WTC11 (cell line): ENCODE measurements at places on chromosomes 12 and 14. TPM values are rescaled to one million over a fixed set of nuclear protein-coding genes. Genes with fewer than 3 reads are reported as not detected.
A peak's percentile ranks its signal among the peaks of the same experiment; 100 is the strongest.

DNA sequence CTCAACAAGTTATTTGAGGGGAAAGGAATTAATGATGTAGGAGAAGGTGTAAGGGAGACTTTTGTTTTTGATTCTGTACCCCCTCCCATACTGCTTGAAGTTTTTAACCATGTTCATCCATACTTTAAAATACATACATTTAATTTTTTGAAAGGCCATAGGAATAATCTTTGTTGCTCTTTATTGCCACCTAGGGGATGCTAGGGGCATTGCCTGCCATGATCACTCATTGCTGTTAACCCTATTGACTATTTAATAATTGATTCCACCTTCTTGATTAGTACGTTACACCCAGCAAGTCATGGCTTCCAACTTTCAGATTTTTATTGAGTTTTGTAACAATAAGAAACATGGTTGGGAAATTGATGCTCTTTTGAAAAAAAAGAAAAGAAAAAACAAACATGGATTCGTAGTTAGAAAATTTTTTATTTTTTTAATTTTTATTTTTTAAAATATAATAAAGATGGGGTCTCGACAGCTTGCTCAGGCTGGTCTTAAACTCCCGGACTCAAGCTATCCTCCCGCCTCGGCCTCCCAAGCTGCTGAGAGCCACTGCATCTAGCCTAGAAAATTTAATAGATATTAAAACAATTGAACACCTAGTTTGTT is 8.5 kb upstream of the PRKAB1 start:
- H3K27me3 ChIP-seq, result peaks cover 14% of the 10 kb centered on the region
- DNase-seq, result peak; percentile 38
- H3K36me3 ChIP-seq, result no peaks in the 10 kb centered on the region; the same call in 1 of the 2 replicates
- H3K4me3 ChIP-seq, result no peak overlapping the region
- no peak overlapping the region for H3K27ac ChIP-seq
- H3K4me1 ChIP-seq, result no peaks in the 10 kb centered on the region

Gene TROAP
- 78.5 to 89.2 TPM (median 80.0 TPM) in 3 replicates for total RNA-seq

GRCh38 chr12:88993651-88994050 is 358.6 kb downstream of the DUSP6 start:
- peaks cover 10% of the 10 kb centered on the region for H3K4me1 ChIP-seq
- no peak for DNase-seq
- H3K27me3 ChIP-seq, result no peaks in the 10 kb centered on the region
- H3K27ac ChIP-seq, result no peak overlapping the region
- no peak overlapping the region for H3K4me3 ChIP-seq

GRCh38 chr14:52005625-52006024 is 16.3 kb downstream of the RTRAF start:
- no peaks in the 10 kb centered on the region for H3K27me3 ChIP-seq
- H3K36me3 ChIP-seq, result peaks cover 81% of the 10 kb centered on the region
- no peak overlapping the region for H3K27ac ChIP-seq
- H3K4me3 ChIP-seq, result no peak overlapping the region

Gene LYZ
- total RNA-seq, result 1.0 to 1.5 TPM (median 1.1 TPM) in 3 replicates

DNA sequence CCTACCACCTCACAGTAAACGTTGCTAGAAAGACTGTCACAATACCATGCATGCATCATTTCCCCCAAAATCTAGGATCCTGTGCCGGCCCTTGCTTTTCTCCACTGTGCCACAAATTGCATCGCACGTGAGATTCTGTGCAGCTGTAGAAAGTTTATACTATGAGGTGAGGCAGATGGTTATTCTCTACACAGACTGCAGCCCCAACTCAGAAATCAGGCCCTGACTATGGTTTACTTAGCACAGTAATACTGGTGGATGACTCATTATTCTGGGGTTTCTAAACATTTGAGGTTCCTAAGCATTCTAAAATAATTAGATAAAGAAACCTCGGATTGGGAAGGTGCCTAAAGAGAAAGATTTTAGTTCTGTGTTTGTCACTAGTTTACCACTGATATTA is 163.8 kb upstream of the CCDC198 start:
- no peak overlapping the region for H3K4me3 ChIP-seq
- H3K27ac ChIP-seq, result no peak overlapping the region
- H3K27me3 ChIP-seq, result no peaks in the 10 kb centered on the region

GRCh38 chr12:27583057-27583797 is 59.2 kb downstream of the PPFIBP1 start:
- H3K4me3 ChIP-seq, result no peak overlapping the region
- no peak for DNase-seq
- no peaks in the 10 kb centered on the region for H3K27me3 ChIP-seq

Gene CALCOCO1
- total RNA-seq, result 21.2 to 28.2 TPM (median 27.0 TPM) in 3 replicates

- peaks cover 15% of the 10 kb centered on the region for H3K4me1 ChIP-seq
- DNase-seq, result no peak
- no peak overlapping the region for H3K4me3 ChIP-seq
Observed at GRCh38 chr12:15702276-15702675, 86.9 kb downstream of the EPS8 start.

- no peak for DNase-seq
- peaks cover 16% of the 10 kb centered on the region for H3K4me1 ChIP-seq
- H3K27ac ChIP-seq, result no peak overlapping the region
- H3K27me3 ChIP-seq, result peaks cover 18% of the 10 kb centered on the region
- no peak overlapping the region for H3K4me3 ChIP-seq
- H3K36me3 ChIP-seq, result no peaks in the 10 kb centered on the region
Observed at GRCh38 chr12:26271889-26272492, 76.6 kb downstream of the SSPN start.

Gene ESR2
- total RNA-seq, result 0.23 to 0.50 TPM (median 0.39 TPM) in 3 replicates

DNA sequence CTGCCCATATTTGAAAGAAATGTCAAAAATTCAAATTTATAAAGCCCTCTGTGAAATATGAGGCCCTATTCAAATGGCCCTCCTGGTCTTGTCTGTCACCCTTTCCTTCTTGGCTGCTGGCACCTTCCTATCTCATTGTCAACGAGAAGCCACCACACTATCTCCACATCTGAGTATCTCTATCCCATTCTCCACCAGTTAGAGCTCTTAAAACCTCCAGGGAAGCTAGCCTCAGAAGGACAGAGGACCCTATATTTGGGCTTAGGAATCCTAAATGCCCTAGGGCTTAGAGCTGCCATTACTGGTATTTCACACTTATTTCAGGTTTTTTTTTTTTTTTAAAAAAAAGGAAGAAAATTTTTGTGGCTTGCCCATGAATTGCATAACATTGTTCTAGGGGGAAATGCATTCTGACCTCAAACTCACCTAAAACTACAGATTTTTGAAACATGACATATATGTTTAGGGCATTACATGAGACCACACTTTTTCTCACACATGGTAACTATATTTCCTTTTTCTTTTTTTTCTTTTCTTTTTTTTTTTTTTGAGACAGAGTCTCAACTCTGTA is 25.0 kb downstream of the SLC25A21 start:
- no peaks in the 10 kb centered on the region for H3K27me3 ChIP-seq
- H3K4me3 ChIP-seq, result no peak overlapping the region
- no peak overlapping the region for H3K27ac ChIP-seq
- no peaks in the 10 kb centered on the region for H3K36me3 ChIP-seq

- no peaks in the 10 kb centered on the region for H3K27me3 ChIP-seq
- H3K27ac ChIP-seq, result no peak overlapping the region
- no peak for DNase-seq
Observed at GRCh38 chr14:69360438-69361108, 37.5 kb downstream of the ERH start.

DNA sequence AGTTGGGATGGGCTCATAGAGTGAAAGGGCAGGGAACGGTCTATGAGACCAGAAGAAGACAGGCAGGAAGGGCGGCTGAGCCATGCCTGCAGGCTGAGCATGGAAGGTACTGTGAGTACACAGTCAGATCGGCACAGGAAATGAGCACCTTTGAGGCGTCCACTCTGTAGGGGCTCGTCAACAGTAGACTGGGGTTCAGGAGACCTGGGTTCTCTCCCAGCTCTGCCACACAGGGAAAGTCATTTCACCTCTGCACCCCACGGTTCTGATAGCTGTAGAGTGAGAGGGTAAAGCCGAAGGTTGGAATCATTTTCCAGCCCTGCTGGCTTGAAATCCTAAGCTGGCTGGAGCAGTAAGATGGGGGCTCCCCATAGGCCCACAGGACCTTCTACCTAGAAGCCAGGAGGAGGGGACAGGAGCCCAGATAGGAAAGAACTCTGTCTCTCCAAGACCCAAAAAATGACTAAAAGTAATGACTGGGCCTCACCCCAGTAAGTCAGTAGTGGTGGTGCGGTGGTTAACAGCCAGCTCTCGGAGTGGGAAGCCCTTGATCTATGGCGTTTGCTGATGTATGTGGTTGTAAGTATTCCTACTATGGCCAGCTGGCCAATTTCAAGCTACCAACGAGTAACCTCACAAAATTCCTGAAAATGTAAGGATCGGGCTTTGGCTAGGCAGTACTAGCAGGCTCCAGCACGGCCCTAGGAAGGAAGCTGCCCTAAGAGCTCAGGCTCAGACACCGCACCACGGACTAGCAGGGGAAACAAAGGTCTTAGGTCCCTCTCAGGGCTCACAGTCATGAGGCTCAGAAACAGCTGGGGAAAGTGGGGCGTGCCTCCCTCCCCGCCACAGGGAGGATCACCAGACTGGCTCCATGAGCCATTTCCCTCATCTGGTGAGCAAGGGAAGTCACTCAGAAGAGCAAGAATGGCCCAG is 10.3 kb upstream of the CD27 start:
- peaks cover 32% of the 10 kb centered on the region for H3K4me1 ChIP-seq
- peak overlapping the region; percentile 79 for H3K27ac ChIP-seq
- DNase-seq, result no peak
- no peaks in the 10 kb centered on the region for H3K27me3 ChIP-seq

DNA sequence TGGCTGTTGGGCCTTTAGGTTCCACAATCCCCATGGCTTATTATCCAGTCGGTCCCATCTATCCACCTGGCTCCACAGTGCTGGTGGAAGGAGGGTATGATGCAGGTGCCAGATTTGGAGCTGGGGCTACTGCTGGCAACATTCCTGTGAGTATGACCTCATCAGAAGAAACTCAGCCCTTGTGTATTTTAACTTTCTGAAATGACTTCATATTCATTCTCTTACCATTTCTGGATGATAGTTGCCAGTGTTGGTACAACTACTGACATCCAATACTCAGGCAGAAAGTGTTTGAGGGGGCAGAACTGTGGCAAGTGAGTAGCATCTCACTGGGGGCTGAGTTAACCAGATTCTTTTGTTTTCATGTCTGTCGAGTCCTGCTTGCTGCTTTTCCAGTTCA is 2.3 kb downstream of the DAZAP2 start:
- H3K27me3 ChIP-seq, result no peaks in the 10 kb centered on the region
- H3K27ac ChIP-seq, result no peak overlapping the region
- peak overlapping the region; percentile 95; the same call in 1 of the 2 replicates for H3K4me3 ChIP-seq
- no peak for DNase-seq
- H3K36me3 ChIP-seq, result peaks cover 48% of the 10 kb centered on the region
- peaks cover 16% of the 10 kb centered on the region for H3K4me1 ChIP-seq

DNA sequence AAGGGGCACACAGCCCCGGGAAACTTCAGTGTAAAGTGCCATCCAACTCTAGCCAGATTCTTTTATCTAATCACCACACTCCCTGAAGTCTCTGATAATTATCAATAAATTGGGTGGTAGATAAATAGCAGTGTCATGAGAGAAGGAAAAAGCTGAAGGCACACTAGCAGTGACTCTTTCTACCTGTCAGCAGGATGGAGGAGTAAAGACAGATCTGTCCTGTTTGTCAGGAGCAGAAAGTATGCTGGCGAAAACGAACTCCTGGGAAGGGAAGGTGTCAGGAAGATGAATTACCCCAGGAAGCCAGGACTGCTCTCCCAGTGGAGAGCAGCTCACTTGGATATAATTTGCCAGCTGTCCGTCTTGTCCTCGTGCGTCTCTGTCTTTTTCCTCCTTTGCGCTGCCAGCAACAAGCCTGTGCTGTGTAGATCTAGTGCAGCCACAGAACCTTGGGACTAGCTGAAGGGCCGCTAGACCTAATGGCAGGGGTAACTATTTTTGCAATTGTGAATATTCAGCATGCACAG is 981.9 kb downstream of the DIO2 start:
- H3K36me3 ChIP-seq, result no peaks in the 10 kb centered on the region
- H3K27ac ChIP-seq, result no peak overlapping the region
- no peaks in the 10 kb centered on the region; the same call in 1 of the 2 replicates for H3K27me3 ChIP-seq
- no peak overlapping the region for H3K4me3 ChIP-seq

Gene ZDHHC22
- 38.6 to 47.7 TPM (median 39.3 TPM) in 3 replicates for total RNA-seq

- H3K4me3 ChIP-seq, result no peak overlapping the region
- H3K27ac ChIP-seq, result peak overlapping the region; percentile 78
- H3K4me1 ChIP-seq, result peaks cover 12% of the 10 kb centered on the region
- H3K27me3 ChIP-seq, result no peaks in the 10 kb centered on the region
- no peak for DNase-seq
- H3K36me3 ChIP-seq, result peaks cover 6% of the 10 kb centered on the region
Observed at GRCh38 chr12:110023059-110023980, 24.1 kb downstream of the ANKRD13A start.
